Mucosa of gallbladder (tissue), 1 donor: ENCODE measurements at places on chromosomes 1 and 21. TPM values are rescaled to one million over a fixed set of nuclear protein-coding genes. Genes with fewer than 3 reads are reported as not detected.

ZMYND12 gene
- total RNA-seq, result 3.6 TPM

RGS8 gene
- 0.03 TPM for total RNA-seq

MYOCOS gene
- not detected for total RNA-seq

ZNF695 gene
- total RNA-seq, result 0.06 TPM

GPR137B gene
- 30.5 TPM for total RNA-seq

BTBD19 gene
- total RNA-seq, result 7.8 TPM

PDE4B gene
- 5.2 TPM for total RNA-seq

UCHL5 gene
- total RNA-seq, result 20.7 TPM

MIGA1 gene
- 22.4 TPM for total RNA-seq

CRABP2 gene
- 3.5 TPM for total RNA-seq

DUSP23 gene
- 44.0 TPM for total RNA-seq

PLA2G5 gene
- total RNA-seq, result 4.9 TPM

GRCh38 chr1:163046071-163046470 lies 23.1 kb upstream of the RGS4 start:
- no peak for DNase-seq

- DNase-seq, result no peak
These were observed 4.1 kb downstream of the TAGLN2 start for GRCh38 chr1:159921251-159921650.

GRCh38 chr1:155176544-155177071 lies 3.0 kb downstream of the TRIM46 start:
- DNase-seq, result peak; percentile 89

GRCh38 chr1:225695578-225696337 lies 42.8 kb upstream of the ENAH start:
- no peak for DNase-seq

GRCh38 chr1:94144836-94145235 lies 23.9 kb upstream of the ABCA4 start:
- no peak for DNase-seq

- no peak for DNase-seq
These were observed 373.1 kb upstream of the CXADR start for GRCh38 chr21:17139696-17140095.

DNA sequence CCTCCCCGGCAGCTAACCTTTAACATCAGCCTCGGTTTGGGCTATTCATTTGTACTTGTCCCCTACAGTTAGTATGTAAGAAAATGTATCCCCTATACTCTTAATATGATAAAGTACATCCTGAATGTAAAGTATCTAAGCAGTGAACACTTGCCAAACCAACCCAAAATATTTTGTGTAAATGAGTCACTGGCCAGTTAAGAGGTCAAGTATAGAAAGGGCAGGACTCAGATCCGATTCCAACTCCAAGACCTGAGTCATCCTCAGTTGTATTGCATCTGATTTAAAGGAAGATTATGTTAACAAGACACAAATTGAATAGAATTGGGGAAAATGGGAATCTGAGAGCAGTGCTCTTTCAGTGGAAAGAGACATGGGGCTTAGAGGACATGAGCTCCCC lies 84.4 kb downstream of the CD58 start:
- DNase-seq, result no peak

DNA sequence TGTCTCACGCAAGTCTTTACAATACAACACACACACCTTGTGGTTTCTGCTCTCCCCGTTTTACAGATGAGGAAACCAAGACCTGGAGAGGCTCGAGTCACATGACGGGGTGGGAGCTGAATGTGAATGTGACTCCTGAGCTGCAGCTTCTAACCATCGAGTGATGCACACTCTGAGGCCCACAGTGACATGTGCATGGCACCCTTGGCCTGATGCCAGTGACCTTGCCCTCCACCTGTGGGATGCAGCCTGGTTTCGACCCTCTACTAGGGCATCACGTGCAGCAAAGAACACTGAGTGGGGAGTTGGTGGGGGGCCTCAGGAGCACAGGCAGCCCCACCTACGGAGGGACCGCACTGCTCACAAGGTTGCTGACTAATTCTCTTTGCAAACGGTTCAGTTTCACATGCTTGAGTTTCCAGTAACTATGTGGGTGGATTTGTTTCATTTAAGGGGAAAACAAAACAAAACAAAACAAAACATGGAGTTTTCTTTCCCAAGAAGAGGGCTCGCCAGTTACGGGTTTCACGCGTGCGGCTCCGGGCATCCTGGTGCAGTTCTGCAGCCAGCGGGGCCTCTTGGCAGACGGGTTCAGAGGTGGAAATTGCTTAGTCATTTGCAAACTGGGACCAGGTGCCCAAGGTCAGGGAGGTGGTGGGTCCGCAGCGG lies 22.9 kb downstream of the SPSB1 start:
- DNase-seq, result no peak

DNA sequence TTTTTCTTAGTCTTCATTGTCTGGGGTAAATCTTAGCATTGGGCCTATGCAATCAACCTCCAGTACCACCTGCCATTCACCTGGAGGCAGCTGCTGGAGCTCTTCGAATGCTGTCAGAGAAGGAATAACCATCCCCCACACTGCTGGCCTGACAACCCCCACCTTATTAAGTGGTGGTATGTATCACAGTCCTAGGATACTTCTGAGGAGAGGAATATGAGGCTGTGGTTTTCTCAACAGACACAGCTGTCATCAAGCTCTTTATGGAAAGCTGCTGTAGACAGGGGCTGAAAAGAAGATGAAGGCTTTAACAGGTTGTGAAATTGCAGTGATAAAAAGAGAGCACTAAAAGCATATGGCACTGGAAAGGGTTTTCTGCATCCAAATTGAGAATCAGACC lies 61.7 kb downstream of the TSEN15 start:
- no peak for DNase-seq

GRCh38 chr21:41858466-41859296 lies 20.5 kb downstream of the PRDM15 start:
- no peak for DNase-seq

DNA sequence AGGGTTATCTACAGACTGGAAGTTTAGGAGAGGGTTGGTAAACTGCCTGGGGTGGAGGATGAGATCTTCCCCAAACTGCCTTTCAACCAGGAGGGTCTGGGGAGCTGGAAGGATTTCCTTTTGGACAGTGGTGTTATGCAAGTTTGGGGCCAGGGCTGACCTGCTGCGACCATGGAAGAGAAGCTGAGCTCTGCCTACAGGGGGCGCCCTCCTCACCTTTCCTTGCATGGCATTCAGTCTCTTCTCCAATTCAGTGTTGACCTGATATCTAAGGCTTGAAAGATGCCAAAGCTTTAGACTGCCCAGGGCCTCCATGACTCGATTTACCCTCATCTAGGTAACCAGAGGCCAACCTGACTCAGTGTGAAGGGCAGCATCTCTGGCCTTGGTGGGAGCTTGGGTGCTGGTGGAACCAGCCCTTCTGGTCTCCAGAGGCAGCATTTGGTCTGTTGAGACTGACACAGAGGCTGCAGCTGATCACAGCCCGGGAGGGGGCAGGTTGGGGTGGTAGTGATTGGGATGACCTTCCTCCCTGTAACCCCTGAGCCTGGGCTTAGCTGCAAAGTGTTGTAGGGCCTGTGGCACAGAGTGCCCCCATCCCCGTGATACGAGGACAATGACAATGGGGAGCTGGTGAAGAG lies 170.0 kb downstream of the GRIK3 start:
- DNase-seq, result no peak

DNA sequence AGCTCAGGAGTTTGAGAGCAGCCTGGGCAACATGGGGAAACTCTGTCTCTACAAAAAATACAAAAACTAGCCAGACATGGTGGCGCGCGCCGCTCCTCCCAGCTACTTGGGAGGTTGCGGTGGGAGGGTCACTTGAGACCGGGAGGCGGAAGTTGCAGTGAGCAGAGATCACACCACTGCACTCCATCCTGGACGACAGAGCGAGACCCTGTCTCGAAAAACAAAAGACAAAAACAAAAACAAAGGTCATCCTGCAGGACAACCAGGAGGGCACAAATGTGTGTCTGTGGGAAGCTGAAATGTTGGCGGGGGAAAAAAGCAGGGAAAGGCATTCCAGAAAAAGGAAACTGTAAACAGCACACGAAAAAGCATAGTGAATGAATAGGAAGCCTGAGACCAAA lies 104.1 kb upstream of the HNRNPU start:
- DNase-seq, result no peak

- no peak for DNase-seq
These were observed 42.9 kb downstream of the BATF3 start for GRCh38 chr1:212656730-212657129.

GRCh38 chr1:219276049-219276738 lies 102.5 kb downstream of the LYPLAL1 start:
- no peak for DNase-seq

- no peak for DNase-seq
These were observed 57.3 kb downstream of the MEF2D start for GRCh38 chr1:156443286-156443685.

DNA sequence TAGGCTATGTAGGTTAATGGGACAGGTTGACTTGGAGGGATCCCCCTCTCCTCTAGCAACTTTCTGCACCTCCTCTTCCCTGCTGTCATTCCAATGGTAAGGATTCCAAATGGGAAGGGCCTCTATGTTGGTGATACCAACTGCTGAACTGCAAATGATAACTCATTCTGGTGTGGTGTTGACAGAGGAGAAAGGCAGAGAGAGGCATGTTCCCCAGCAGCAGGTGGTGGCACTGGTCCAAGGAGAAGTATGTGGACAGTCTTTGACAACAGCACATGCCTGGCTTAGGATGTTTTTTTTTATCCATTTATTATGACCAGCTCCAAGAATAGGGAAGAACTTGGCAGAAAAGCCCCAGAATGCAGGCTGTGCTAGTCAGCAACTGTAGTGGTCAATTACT lies 19.6 kb upstream of the SPAG17 start:
- DNase-seq, result no peak

- peak; percentile 69 for DNase-seq
These were observed 37.1 kb upstream of the CTTNBP2NL start for GRCh38 chr1:112358798-112359408.

- DNase-seq, result no peak
These were observed 1009.0 kb downstream of the PLA2G4A start for GRCh38 chr1:187837787-187838186.

DNA sequence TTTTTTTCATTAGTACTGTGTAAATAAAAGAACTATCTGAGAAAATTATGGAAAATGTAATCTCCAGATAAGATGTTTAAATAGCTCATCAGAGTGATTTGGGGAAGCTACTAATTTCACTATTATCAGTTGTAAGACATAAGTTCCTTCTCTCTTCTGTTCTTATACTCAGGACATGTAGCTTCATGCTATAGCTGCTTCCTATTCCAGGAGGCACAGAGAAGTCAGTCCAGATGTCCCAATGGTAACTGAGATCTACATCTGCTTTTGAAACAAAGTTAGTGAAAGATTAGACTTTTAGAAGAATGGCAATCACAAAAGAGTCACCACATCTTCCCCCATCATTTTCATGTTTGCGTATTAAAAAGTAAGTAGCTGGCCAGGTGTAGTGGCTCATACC lies 5.6 kb downstream of the MAP3K21 start:
- no peak for DNase-seq

DNA sequence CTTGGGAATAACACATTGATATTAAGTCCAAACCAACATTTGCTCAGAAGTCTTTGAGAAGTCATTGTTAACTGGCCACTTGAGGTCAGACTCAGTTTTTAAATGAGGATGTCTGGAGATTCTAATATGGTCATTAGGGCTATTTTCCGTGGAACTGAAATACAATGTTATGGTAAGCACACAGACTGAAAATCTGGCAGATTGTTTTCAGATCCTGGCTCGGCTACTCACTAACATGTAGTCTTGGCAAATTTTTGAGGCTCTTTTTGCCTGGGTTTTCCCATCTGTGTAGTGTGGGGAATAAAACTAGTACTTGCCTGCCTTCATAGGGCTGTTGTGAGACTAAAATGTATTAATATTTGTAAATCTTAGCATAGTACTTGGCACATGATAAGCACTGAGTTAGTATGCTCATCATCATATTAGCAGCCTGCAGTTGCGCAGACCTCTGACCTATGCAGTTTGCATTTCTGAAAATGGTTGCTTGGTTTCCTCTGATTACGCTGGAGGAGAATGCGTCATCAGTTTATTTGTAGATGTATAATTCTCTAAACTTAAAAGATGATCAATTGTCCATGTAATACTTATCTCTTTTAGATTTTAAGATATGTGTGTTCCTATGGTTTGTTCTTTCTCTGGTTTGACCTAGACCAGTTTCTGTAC lies 100.8 kb downstream of the C1orf21 start:
- DNase-seq, result no peak

GRCh38 chr21:14982336-14982735 lies 82.5 kb downstream of the NRIP1 start:
- DNase-seq, result no peak

DNA sequence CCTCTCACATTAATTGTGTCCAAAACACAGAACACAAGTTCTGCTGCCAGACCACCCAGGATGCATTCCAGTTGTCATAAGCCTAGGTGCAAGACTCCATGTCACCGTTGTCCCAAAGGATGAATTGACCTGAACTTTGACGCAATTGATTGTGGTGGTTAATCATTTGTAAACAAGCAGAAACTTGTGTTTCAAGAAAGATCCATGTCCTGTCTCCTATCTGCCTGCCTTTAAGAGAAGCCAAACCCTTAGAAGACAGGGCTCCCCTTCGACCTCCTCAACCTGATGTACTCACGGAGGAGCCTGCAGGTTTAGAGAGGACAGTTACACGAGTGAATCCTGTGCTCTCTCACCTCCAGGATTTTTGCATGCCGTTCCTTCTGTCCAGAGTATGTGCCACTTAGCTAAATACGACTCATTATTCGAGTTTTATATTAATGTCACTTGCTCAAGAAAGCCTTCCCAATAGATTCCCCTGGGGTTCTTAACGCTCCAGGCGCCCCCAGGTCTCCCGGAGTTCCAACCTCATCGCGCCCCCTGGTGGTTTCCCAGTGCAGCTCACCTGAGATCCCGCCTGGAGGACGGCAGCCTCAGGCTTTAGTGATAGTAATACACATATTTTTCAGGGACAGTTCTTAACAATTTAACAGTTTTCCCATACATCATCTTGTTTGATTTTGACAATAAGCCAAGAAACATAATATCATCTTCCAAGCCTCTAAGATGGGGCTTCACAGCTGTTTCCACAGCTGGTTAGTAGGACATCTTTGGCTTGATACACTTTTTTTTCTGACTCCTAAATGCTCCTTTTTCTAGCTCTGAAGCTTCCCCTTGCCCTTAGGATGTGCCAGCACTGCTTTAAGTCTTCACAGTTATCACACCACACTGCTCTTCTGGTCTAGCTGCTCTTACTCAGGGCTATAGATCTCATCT lies 2.4 kb upstream of the C8B start:
- DNase-seq, result peak; percentile 29

GRCh38 chr1:163709636-163710035 lies 387.9 kb downstream of the NUF2 start:
- DNase-seq, result no peak

GRCh38 chr1:77039739-77040138 lies 172.5 kb downstream of the ST6GALNAC5 start:
- DNase-seq, result peak; percentile 45
